Fibroblast of the aortic adventitia (primary cell): ENCODE measurements at places on chromosomes 5 and 9.

DNA sequence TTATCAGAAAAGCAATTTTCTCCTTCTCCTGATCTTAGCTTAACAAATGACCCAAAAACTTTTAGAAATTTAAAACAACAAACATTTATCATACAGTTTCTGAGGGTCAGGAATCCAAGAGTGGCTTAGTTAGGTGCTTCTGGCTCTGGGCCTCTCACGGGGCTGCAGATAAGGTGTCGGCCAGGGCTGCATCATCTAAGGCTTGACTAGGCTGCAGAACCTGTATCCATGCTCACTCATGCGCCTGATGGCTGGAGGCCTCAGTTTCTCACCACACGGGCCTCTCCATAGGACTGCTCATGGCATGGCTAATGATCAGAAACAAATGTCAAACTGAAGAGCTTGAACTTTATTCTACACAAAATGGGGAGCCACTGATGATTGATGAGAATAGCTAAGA is 210.0 kb downstream of the SEC61B start:
- DNase-seq, result no peak

- peak; percentile 26 for DNase-seq
Measured at GRCh38 chr5:37090781-37091180, 158.4 kb downstream of the CPLANE1 start.

DNA sequence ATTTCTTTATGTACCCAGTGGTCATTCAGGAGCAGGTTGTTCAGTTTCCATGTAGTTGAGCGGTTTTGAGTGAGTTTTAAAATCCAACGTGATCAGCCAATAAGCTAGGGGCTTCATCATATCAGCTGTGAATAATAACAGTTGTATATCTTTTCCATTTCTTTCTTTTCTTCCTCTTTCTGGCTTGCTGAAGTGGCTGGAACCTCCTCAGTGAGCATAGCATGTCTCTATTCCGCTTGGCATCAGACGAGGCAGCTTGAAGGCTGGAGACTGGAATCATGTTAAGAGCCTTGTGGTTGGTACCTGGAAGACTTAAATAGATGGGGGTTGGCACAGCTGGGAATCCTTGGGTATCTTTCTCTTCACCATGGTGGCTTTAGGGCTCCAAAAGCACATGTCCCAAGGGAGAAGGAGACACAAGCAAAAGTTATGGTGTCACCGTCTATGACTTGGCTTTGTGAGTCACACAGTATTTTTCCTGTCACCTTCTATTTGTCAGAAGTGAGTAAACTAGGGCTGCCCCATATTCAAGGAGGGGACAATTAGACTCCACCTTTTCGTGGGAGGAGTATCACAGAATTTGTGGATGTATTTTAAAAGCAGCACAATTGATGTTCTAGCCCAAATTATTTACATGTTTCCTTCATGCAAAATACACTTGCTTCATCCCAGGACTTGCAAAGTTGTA is 38.0 kb upstream of the RETREG1 start:
- no peak for DNase-seq

GRCh38 chr9:121944711-121945191 is 148.4 kb downstream of the TTLL11 start:
- peak; percentile 53 for DNase-seq

- no peak for DNase-seq
Measured at GRCh38 chr5:142245786-142246185, 79.0 kb downstream of the SPRY4 start.

- DNase-seq, result no peak
Measured at GRCh38 chr9:117340422-117340821, 74.4 kb downstream of the ASTN2 start.
